Trophoblast cell (in vitro differentiated cells and primary cell): ENCODE measurements at places on chromosomes 4 and X.

DNA sequence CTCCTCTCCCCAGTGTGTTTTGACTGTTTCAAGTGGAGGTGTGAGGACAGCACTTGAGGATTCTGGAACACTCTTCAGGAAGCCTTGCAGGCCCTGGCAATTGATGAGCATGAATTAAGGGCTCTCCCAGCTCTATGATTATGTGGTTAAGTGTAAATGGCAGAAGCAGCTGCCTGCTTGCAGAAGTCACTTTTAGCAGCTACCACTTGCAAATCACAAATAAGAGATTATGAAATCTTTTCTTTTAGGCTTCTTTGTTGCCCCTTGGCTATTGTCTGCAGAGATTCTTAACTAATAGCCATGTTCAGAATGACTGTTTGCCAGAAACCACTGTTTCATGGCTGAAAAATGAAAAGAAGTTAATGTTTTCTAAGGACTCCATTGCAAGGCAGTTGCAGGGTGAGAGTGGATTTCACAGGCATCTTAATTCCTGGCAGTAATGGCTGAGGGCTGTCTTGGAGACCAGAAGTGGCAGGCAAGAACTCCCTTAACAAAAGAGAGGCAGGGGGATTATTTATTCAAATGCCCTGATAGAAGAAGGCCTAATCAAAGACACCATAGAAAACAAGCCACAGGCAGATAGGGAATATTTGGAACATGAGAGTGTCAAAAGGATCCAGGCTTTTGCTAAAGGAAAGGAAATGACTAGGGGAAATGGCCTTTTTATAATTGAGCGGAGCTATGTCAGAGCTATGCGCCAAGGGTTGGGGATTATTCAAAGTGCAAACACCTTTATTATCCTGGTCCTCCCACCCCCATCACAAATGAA lies 8.3 kb upstream of the HOPX start:
- DNase-seq: peak; percentile 52

DNA sequence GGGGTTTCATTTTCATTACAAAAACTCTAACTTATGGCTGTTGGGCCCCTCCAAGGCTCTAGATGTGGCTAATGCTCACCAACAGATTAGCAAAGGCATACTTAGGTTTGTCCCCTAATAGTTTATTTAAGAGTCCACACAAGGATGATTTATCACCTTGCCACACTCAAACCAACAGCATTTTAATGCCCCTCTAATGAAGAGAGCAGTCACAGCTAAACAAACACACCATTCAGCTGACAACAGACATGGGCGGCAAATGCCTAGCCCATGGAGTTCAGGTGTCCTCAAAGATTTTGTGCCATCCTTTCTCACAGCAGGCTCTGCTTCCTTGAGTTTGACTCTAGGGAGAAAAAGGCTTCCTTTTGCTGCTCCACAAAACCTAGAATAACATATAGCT lies 61.8 kb upstream of the CITED1 start:
- DNase-seq: no peak

DNA sequence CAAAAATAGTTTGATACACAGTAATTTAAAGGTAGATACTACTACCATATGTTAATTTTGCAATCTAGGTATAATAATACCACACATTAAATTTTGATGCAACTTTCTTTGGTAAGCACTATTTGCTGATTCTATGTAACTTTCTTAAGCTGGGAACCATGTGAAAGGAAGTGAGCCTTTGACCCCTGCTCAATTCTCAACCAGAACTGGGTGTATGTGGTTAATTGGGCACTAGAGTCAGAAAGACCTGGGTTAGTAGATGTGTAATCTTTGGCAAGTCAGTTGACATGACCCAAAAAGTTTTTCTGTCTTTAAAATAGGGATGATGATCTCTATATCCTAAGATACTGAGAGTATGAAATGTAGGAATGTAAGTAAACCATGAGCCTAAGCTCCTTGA lies 22.4 kb downstream of the TLR2 start:
- no peak for DNase-seq

DNA sequence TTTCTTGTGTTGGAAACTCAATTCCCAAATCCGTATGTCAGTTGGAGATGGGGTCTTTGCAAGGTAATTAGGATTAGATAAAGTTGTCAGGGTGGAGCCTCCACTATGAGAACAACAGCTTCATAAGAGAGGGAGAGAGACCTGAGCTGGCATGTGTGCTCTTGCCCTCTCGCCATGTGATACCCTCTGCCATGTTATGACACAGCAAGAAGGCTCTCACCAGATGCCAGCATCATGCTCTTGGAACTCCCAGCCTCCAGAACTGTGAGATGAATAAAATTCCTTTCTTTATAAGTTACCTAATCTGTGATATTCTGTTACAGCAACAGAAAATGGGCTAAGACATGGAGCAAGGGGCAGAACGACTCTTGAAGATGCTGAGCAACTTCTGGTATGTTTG lies 201.9 kb upstream of the BOD1L1 start:
- DNase-seq: no peak

- peak; percentile 53 for DNase-seq
Measured at GRCh38 chr4:83490876-83491450, 6.1 kb upstream of the ABRAXAS1 start.

- no peak for DNase-seq
Measured at GRCh38 chrX:45172890-45173289, 27.8 kb downstream of the DIPK2B start.
